ENCODE measurements at places on chromosomes 7 and 10.

GRCh38 chr7:31116615-31117014 is 64.5 kb downstream of the ADCYAP1R1 start:
- no peak for DNase-seq

GRCh38 chr7:155973451-155973997 is 161.3 kb upstream of the SHH start:
- DNase-seq = no peak

GRCh38 chr10:73940634-73941221 is 29.8 kb downstream of the PLAU start:
- DNase-seq = peak; percentile 60

DNA sequence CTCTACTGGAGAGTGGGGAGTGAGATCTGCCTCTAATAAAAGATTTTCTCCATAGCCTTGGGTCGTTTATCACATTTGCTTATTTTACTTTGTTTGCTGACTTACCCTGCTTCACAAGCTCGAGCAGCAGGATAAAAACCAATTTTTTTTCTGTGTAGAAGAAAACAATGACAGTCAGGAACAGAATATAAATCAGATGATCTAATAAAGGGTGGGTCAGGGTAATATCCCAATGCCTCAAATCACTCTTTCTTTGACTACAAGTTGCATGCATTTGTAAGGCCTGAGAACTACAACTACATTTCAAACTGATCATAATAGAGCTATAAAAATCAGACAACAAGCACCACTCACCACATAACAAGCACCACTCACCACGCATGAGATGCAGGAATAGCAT is 174.4 kb upstream of the ADARB2 start:
- DNase-seq = no peak

- no peak for DNase-seq
Observed at GRCh38 chr10:69912589-69912988, 110.9 kb downstream of the COL13A1 start.

DNA sequence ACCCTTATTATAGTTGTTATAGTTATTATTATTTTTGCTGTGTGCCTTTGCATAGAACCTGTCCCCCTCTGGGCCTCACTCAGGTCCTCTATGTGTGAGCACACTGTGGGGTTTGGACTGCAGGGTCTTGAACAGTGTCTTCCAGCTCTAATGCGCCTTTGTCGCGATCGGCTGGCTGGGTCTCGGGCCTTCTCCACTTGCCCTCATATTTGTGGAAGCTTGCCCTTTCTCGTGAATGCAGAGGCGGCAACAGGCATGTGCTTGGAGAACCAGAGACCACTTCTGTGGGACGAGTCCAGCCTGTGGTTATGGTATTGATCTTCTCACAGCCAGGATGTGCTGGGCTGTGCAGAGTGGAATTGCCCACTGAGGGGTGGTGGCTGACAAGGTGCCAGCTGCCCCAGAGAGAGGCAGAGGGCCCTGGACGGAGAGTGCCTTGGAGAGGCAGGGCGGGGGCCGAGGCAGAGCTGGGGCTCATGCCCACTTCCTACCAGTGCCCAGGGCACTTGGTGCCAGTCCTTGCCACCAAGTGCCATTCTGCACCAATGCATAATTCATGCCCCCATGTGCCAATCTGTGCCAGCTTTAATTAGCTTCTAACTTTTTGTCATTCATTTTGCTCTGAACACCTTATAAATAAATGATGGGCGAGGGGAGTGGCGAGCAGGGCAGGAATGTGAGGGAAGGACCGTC is 6.8 kb upstream of the CDH23 start:
- no peak for DNase-seq

DNA sequence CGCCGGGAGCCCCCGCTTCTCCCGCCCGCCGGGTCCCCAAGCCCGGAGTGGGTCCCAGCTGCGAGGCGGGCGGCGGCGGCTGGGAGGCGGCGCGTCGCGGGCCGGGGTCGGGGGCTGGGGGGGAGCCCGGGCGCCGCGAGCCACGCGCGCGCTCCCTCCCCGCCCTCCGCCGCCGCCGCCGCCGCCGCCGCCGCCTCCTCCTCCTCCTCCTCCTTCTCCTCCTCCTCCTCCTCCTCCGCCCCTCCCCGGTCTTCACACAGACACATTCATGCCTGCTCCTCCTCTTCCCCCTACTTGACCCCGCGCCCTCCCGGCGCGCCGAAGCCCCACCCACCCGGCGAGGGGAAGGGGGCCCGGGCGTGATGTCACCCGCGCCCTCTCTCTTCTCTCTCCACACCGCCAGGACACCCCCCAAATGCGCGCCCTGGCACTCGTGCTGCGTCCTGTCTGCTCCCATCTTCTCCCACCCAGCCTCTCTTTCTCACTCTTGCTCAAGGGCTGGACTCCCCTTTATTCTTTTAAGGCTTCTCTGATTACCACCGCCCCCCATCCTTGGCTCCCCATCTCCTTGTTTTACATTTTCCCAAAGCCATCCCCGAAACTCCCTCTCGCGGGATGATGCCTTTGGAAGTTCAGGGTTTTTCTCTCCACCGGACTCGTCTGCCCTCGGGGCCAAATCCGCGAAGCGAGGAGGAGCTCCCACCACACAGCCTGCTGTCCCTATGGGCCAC is 967 bp upstream of the GLI3 start:
- DNase-seq = no peak

- no peak for DNase-seq
Observed at GRCh38 chr10:13771992-13772391, 185.2 kb downstream of the PRPF18 start.

DNA sequence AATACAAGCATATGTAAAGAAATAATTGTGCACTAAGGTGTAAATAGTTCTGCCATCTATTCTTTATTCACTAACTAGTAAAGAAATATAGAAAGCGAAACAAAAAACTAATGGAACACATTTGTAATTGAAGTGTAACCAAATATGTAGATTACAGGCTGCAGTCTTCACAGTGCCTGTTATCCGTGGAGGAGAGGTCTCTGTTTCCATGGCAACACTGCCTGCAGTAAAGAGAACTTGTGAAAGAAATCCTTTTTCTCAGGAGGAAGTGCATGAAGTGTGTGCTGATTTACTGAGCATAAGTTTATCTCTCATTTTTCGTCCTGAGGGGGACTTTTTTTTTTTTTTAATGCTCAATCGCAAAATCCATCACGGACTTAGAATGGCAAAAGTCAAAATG is 102.5 kb downstream of the APBB1IP start:
- DNase-seq = peak; percentile 2

DNA sequence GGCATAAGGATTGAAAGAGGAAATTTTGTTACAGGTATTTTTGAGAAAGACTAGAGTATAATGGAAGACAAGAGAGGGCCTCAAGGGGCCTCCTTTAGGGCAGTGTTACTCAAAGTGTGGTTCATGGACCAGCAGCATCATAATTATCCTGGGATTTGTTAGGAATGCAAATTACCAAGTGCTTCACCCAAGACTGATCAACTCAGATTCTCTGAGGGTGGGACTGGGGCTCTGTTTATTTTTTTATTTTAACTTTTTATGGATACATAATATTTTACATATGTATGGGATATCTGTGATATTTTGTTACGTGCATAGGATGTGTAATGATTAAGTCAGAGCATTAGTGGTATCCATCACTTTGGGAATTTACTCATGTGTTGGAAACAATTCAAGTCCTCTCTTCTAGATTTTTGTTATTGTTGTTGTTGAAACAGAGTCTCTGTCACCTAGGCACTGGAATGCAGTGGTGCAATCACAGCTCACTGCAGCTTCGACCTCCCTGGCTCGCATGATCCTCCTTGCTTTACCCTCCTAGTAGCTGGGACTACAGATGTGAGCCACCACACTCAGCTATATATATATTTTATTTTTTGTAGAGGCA is 2.2 kb upstream of the KCTD7 start:
- no peak for DNase-seq

GRCh38 chr7:142523821-142524460 is 225.3 kb upstream of the PRSS1 start:
- no peak for DNase-seq

GRCh38 chr10:13536674-13537366 is 8.0 kb upstream of the BEND7 start:
- no peak for DNase-seq

- DNase-seq = no peak
Observed at GRCh38 chr10:129626309-129626708, 159.3 kb downstream of the MGMT start.

- no peak for DNase-seq
Observed at GRCh38 chr10:72392571-72392970, 37.9 kb upstream of the DNAJB12 start.

DNA sequence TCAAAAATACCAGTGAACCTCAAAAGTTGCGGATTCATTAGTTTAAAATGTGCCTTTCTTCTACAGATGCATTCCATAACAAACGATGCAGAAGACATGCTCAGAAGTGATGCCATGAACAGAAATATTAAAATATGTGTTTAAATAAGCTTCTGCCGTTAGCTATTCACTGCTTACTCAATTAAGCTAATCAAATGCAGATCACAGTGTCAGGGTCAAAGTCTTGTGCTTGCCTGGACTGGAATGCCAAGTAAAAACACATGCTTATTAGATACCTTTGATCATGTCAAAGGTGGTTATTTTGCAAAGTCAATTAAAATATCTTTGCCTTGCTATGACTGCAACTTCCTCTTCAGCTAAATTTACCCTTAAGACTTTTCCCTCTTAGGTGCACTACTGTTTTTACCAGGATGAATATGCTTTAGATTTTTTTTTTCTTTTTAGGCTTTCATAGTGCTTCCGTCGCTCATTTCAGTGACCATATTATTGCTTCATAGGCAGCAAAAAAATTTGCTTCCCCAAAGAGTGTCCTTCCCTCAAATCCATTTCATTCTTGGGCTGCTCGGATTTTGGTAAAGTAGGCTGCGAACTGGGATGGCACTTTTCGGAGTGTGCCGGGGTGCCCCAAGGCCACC is 905 bp downstream of the ASB13 start:
- DNase-seq = no peak

DNA sequence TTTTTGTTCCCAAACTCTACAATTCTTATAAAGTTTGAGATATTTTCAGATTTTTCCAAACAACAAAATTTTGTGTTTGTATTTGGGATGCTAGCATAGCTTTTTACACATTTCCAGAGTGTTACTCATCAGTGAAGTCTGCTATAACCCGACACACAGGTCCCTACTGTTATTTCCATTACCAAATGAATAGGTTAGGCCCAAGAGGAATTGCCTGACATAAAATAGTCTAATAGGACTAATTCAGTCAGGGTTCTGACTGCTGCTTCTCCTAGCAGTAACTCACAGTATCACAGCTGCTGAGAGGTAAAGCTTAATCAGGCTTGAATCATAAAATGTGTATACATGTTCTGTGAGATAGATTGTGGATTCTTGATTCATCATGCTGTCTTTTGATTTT is 49.1 kb upstream of the STRIP2 start:
- no peak for DNase-seq

DNA sequence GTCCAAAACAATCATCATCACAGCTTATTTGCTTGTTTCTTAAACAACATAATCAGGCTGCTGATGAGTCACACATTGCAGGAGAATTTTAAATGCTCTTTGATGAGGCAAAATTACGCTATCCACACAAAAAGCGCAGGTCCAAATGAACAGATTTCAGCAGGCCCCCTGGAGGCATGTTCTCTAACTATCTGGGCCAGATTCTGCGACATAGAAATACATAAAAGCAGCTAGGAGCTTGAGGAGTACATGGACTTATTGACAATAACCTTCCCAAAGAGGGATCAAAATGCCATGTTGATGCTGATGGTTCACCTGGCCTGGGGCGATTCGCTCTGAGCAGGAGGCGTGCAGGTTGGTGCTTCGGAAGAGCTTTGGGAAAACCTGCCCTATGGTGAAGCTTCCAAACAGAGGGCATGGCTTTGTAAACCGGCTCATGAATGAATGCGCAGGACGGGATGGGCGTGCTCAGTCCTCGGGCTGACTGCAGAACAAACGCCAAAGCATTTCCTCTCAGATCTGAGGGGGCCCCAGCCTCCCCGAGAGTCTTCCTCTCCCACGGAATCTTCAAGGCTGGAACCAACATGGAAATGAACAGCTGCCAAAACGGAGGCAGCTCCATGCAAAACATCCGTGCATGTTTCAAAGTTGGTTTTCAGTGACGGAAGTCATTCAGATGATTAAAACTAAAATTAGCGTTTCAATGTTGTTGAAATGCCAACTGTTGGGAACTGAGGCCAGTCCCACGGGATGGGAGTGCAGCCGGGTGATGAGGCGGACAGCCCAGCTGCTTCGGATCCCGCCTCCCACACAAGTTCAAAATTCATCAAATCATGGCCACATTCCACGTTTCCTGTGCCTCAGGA is 179.6 kb downstream of the TCERG1L start:
- DNase-seq = no peak

DNA sequence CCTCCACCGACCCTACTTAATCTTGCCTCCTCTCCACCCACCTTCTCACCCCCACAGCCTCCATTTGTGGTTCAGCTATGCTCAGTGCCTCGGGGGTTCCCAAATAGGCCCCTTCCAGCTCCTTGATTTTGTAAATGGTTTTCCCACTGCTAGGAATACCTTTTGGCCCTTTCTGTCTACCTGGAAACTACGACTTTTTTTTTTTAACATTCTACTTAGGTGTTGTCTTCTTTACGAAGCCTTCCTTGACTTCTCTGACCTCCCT is 27.2 kb upstream of the PDCD4 start:
- no peak for DNase-seq

Data from GDM1 (cell line).